Right atrium auricular region (tissue), 2 donors: ENCODE measurements at places on chromosomes 12 and 14.

DNA sequence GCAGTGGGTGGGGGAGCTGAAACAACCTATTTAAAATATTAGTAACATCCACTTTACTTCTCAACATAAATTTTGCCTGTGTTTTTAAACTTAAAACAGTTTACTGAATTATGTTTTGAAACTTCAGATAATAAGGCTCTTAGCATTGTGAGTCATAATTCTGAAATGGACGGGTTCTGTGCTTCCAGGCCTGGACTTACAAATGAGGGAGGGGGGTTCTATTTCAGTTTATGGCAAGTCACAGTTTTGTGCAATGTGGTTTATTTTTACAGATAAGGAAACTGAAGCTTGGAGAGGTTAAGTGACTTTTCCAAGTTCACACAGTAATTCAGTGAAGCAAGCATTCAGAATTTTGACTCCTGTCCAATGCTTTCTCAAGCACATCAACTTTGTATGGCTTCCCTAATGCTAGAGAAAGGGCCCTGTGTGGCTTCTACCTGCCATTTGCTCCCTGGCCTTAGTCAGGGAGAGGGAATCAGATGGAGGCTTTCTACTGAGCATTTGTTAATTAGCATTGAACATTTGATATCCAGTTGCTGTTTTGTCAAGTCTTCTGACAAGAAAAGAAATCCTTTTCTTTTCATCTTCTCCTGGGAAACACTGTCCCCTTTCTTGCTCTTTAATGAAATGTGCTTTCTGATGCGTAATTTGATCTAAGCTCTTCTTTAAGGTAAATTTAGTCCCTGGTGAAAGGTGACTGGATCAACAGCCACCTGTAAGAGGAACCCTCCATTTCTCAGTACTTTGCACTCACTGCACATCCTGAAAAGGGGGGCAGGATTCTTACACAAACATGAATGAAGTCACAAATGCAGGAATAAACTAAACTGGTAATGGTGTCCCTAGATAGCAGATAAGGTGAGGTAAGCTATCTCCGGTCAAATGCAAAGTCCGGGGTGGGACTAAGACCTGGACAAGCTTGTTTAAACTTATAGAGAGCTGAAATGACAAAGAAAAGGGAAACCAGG lies 2.5 kb upstream of the SALL2 start:
- DNase-seq = no peak

DNA sequence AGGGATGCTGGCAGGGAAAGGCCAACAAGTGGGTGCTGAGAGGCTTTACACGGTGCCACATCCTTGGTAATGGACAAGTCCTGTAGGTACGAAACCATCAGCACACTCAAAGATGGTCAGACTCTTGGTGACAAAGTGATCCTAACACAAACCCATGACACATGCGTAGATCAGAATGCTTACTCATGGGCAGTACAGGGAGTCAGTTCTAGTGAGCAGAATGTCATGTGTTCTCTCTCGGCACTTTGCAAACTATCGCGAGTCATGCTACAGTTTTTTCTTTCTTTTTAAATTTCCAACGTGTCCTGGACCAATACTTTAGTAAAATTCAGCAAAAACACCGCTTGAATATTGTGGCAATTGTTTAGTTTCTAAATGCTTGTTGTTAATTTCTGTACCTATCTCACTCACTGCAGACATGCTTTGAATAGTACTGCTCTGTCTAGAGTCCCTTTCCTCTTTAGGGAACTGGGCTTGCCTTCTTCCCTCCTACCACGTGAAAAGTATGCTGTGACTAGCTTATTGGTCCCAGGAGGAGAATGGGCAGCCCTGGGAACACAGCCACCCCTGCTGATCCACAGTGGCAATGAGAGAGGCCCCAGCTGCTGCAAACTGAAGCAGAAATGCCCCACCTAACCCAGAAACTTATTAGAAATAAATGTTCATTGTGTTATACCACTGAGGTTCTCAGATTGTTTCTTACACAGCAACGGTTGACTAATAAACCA lies 62.4 kb downstream of the UBR7 start:
- DNase-seq = no peak

- DNase-seq = no peak
Measured at GRCh38 chr14:65658202-65658601, 245.7 kb downstream of the FUT8 start.

DNA sequence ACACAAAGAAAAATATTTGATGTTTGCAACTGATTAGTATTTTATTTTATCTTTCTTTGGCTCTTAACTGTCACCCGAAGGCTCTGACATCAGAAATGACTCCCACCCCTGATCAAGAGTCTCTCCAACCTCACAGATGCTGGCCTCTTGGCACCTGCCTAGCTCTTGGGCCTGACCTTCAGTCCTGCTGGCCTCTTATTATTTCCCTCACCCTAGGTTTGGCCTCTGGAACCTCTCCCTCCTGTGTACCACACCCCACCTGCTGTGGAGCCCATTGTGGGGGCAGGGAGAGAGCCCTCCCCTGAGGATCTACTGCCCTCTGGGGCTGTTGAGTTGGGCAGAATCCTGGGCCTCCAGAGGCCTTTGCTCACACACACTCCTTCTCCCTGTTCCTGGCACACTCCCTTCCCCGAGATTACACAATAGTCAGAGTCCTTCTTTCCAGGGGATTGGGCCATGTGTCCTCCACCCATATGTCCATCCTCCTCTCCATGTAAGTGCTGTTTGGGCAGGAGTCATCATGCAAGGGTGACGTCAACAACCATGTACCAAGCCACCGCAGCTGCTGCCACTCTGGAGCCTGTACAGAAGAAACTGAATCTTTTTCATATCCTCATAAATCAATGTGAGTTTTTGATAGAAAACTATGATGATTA lies 124.3 kb downstream of the RASSF9 start:
- DNase-seq = peak; percentile 89

- no peak for DNase-seq
Measured at GRCh38 chr12:67722296-67722695, 73.8 kb downstream of the DYRK2 start.

GRCh38 chr14:100541621-100542560 lies 45.3 kb downstream of the BEGAIN start:
- DNase-seq = no peak

DNA sequence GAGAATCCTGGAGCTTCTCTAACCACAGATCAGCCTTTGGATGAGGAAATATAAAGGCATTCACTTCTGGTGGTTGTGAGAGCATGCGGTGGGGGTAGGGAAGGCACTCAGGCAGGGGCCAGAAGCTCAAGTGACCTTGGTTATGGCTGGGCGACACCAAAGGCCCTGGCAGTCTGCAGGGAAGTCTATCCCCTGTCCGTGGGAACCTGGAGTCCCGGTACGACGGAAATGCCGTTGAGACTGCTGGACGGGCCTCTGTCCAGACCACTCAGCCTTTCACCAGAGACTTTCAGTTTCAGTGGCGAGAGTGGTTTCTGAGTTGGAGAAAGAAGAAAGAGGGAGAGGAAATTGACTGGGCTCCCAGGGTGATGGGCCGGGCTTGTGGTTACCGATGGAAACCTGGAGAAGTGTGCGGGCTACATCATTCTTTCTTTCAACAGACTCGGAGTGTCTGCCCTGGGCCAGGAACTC lies 20.9 kb downstream of the ISCA2 start:
- no peak for DNase-seq

DNA sequence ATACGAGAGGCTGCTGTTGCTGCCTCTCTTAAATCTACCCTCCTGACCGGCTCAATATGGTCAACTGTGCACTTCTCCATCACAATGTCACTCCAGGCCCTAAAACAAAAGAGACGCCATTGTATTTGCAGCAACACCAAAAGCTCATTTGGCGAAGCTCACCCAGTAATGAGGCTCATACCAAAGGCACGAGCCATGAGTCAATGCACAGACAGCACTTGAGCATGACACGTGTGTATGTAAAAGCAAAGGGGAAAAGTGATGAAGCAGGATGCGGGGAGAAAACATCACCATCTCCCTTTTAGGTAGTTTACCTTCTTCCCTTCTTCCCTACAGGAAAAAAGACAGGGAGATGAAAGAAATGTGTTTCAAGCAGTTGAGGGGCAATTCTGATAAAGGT lies 150.3 kb downstream of the FOXN3 start:
- DNase-seq = no peak

DNA sequence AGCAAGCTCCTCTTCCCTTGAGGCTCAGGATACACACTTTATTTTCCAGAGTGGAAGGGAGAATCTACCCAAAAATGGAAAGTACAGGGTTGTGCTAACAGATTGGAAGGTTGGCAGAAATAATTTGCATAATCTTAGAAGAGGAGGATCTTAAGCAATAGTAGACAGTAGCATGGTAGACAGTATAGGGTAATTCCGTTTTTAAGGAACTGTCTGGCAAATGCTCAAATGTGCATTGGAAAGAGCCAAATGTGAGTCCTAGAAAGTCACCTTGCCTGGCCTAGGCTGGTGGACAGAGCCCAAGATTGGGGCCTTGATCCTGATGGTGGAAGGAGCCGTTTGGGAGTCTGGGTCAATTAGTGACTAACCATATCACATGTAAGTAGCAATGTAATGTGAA lies 13.1 kb upstream of the CARMIL3 start:
- DNase-seq = no peak

DNA sequence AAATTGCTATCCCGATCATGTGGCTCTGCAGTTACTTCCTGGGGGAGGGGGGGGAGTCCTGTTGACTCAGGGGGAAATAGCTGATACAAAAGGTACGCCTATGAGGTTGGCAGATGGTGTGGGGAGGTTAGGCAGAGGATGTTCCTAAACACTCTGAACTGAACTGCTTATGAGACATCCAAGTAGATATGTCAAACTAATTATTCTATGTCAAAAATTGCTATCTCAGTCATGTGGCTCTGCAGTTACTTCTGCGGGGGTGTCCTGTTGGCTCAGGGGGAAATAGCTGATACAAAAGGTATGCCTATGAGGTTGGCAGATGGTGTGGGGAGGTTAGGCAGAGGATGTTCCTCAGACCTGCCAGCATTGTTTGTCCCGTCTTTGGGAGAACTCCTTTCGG lies 5.1 kb upstream of the VCPKMT start:
- DNase-seq = no peak

DNA sequence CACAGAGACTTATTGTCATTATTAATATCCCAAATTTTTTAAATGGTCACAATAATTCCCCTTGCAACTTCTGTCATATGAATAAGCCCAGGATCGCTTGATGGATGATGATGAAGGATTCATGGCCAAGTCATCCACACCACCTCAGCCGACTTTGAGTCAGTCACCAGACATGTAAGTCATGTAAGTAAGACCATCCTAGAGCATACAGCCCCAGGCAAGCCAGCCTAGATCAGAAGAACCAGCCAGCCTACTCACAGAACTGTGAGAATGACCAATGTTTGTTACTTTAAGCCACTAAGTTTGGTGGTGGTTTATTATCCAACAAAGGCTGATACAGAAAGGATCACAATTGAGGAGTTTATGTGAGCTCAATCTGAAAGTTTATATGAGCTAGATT lies 341.8 kb downstream of the NRXN3 start:
- DNase-seq = no peak

DNA sequence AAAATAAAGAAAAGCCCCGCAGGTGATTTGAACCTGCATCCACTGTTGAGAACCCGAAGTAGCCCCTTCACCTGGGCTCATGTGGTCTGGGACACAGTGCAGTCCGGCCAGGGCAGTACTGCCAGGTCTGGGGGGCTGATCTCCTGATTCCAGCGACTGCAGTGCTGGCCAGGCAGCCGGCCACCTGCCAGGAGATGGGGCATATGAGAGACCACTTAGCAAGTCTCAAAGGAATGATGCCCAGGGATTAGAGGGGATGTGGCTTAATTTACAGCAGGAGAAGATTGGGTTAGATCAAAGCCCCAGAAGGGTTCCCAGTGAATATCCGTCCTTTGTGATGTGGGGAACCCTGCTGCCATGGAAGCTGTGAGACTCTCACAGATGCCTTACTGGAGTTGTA lies 113.3 kb downstream of the PRMT8 start:
- no peak for DNase-seq

- DNase-seq = no peak
Measured at GRCh38 chr12:42716491-42716891, 126.9 kb upstream of the PRICKLE1 start.

GRCh38 chr12:32983332-32983731 lies 86.8 kb upstream of the PKP2 start:
- DNase-seq = no peak

DNA sequence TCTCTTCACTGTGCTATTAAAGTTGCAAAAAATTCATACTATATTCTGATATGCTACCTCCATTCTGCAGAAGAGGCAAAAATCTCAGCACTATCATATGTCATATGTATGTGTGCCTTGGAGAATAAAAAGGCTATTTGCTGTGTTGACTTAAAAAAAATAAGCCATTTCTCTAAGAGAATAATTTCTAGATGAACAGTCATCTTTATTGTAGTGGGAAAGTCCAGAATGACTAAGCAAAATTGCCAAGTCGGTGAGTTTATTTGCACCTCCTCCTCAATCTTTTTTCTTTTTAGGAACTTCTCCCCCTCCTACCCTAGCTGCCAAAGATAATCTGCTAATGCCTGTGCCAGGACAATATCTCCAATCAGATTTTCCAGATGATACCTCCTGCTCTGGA lies 353.8 kb upstream of the FAR2 start:
- no peak for DNase-seq

GRCh38 chr14:99751539-99752485 lies 41.4 kb upstream of the EML1 start:
- no peak for DNase-seq

DNA sequence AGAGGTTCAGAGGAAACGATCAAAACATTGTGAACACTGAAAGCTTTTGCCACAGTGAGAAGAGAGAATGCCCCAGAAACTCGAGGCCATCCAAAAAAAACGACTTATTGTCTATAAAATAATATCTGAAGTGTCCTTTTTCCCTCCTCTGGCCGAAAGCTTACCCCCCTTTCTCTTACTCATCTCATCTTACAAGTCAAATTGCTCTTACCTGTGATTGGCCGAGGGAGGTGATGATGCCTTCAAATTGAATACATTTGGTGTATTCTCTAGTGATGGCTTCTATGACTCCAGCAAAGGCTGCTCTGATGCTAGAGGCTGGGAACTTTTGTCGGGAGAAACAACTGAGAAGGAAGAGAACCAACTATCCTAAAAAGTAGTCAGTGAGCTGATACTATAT lies 90.7 kb downstream of the PTCSC3 start:
- DNase-seq = no peak
